ENCODE measurements at places on chromosomes 3 and 15.

DNA sequence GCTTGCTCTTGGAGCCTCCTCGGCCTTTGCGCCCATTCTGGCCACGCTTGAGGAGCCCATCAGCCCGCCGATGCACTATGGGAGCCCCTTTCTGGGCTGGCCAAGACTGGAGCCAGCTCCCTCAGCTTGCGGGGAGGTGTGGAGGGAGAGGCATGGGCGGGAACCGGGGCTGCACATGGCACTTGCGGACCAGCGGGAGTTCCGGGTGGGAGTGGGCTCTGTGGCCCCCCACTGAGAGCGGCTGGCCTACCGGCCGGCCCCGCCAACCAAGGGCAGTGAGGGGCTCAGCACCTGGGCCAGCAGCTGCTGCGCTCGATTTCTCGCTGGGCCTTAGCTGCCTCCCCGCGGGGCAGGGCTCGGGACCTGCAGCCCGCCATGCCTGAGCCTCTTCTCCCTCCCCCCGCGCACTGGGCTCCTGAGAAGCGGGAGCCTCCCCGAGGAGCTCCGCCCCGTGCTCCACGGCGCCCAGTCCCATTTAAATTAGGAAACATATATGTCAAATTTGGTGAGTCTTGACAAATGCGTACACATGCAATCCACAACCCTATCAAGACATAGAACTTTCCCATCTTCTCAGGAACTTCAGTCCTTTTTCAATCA, 97.6 kb upstream of the CNTN3 start:
- DNase-seq = no peak

- no peak for DNase-seq
Observed at GRCh38 chr15:63576441-63576840, 20.7 kb upstream of the FBXL22 start.

- DNase-seq = no peak
Observed at GRCh38 chr3:16741103-16741758, 136.0 kb upstream of the DAZL start.

DNA sequence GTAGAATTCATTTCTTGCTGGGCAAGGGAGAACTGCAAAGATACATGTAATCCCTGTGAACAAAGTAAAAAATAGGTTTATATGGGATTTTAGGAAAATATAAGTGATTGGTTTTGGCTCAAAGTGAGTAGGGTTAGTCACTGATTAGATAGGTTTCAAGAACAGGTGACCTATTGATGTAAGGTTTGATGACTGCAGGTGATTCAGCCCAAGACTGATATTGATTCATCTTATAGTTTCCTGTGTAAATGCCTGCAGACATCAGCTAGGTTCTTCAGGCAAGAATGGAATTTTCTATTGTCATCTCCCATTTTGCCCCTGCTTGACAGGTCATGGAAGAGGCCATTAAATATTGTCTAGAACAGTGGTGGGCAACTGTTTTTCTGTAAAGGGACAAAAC, 23.9 kb upstream of the ARID3B start:
- DNase-seq = no peak

DNA sequence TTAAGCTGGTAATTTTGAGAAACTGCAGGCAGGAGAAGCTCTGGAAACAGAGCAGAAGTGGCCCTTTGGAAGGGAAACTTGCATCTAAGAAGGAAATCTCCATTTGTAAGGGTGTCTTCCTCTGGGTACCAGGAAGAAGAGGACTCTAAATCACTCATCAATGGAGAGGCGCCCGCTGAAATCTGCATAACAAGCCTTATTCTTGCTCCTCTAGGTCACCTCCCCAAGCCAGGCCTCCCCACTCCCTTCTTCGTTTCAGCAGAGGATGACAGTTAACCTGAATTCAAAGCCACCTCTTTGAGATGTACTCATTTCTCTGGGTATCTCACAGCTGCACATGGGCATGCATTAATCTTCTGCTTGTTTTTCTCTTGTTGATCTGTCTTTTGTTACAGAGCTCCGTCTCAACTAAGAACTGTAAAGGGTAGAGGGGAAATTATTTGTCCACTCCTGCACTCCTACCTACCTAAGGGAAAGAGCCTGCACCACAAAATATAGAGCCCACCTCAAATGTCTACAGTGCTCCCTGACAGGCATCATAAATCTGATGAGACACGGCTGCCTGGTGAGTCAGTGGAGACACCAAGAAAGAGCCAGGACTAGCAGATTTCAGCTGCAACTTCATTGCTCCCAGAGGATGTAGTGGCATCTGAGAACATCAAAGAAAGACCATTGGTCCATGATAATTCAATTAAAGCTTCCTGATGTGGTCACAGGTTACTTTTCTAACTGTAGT, 51.5 kb downstream of the GABRB3 start:
- no peak for DNase-seq

DNA sequence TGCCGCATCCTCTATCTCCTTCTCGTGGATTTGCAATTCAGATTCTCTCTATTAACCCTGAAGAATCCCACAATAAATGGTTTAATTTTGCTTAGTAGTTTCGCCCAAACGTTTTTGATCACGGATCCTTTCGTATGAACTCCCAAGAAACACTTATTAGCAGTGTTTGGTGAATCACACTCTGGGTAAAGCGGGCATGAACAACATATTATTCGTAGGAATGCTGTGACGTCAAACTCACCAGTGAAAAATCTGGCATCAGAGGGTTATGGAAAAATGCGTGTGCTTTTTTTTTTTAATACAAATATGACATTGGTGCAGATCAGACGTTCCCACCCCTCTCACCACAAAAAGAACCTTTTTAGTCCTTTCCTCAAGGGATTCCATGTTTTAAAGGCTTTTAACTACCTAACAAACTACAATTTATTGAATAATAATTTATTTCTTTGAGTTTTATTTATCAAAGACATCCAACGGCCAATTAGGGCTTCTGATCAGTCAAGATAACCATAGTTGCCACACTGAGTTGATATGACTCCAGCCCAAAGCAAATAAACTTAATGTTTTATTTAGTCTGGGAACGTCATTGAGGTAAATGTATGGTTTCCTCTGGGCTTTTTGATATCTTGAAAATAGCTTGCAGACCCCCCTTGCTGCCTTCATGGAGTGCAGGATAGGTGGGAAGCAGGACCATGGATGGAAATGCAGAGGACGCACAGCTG, 45.5 kb upstream of the CGNL1 start:
- DNase-seq = no peak

DNA sequence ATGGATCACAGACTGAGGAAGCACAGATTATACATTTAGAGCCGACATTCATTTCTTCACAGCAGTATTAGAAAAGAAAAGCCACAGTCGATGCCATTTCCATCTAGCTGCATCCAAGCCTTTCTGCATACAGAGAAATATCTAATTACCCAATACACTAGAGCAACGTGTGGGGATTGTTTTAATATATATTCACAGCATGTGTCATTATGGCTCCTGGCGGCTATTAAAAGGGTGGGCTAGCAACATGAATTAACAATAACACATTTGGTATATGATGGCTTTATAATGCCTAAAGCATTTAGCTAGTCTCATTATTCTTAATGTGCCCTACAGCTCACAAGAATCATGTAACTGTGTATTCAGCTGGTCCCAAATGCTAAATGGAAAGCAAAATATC, 1030.5 kb downstream of the FHIT start:
- DNase-seq = no peak

GRCh38 chr3:116096631-116097030, 348.7 kb downstream of the LSAMP start:
- no peak for DNase-seq

GRCh38 chr3:167198949-167199600, 181.0 kb downstream of the ZBBX start:
- no peak for DNase-seq

DNA sequence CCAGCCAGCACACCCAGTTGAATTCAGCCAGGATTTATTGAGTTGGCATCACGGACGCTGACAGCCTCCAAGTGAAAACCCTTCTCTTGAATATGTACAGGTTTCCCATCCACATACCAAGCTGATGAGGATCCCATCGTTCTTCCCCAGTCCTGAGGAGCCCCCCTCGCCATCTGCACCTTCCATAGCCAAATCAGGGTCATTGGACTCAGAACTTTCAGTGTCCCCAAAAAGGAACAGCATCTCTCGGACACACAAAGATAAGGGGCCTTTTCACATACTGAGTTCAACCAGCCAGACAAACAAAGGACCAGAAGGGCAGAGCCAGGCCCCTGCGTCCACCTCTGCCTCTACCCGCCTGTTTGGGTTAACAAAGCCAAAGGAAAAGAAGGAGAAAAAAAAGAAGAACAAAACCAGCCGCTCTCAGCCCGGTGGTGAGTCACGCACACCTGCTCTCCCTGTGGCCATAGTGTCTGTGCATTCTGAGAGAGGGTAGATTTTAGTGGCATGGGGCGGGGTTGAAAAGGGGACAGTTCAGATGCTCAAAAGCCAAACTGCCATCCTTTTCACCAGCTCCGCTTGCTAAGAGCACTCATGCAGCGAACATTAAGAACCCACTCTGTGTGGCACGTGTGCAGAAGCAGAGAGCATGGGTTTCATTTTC, 51.2 kb downstream of the KLHL25 start:
- no peak for DNase-seq

DNA sequence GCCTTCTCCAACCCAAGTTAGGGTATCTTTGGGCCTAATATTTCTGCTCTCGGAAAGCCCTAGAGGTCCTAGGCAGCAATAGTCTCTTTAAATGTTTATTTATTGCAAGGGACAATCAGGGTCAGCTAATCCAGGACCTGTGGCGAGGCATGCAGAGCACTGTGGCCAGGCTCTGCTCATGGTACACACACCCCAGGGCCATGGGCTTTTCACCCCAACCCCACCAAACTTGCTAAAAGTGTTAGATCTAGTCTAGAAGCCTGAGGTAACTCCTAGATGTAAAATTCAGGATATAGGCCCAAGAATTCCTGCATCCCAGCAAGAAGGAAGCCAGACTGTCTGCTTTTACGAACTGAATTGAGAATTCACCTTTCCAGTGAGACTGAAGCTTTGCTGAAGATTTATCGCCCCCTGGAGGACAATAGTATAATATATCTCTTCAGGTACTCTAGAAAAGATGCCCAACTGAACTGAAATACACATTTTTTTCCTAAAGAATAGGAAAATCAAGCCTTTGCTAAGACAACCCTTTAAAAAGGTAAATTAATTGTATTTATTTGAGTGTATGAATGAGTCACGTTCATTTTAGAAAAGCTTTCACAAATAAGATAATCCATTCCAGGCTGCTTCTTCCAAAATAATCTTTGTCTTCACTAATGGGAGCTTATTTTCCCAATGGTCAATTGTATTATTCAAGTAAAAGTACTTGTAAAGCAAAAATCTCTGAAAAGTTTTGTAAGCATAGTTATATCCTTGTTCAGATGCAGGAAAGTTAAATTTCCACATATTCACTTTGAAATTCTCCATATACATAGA, 89.8 kb downstream of the LRRC3B start:
- DNase-seq = no peak

DNA sequence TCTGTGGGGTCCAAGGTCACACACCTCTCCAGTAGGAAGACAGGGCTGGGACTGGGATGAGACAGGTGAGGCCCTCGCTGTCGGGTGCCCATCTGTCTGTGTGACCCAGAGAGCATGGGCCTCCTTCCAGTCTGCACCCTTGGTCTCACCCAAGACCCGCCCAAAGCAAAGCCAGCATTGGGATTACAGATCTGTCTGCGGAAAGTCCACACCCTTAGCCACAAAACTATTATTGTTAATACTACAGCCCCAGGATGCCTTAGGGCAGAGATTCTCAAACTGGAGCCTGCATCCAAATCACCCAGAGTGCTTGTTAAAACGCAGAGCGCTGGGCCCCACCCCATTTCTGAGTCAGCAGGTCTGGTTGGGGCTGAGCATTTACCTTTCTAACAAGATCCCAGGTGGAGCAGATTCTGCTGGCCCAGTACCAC, 58.5 kb upstream of the ZNF148 start:
- no peak for DNase-seq

DNA sequence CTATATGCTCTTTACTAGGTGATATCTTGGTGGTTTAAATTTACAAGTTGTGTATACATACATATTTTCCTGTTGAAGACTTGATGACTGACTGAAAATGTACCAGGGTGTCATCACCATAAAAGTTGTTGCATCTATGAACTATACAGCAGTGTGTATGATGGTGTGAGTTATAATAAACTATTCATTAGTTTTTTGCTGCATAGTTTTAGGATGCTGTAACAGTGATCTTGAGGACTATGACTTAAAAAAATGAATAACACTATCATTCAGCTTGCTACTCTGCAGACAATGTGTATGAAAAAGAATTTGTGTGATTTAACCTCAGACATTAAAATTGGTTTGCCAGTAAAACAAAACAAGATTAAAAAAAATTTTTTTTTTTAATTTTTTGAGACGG, 49.0 kb downstream of the UBE2E2 start:
- no peak for DNase-seq

- no peak for DNase-seq
Observed at GRCh38 chr15:34655326-34655725, 71.9 kb upstream of the GOLGA8B start.

DNA sequence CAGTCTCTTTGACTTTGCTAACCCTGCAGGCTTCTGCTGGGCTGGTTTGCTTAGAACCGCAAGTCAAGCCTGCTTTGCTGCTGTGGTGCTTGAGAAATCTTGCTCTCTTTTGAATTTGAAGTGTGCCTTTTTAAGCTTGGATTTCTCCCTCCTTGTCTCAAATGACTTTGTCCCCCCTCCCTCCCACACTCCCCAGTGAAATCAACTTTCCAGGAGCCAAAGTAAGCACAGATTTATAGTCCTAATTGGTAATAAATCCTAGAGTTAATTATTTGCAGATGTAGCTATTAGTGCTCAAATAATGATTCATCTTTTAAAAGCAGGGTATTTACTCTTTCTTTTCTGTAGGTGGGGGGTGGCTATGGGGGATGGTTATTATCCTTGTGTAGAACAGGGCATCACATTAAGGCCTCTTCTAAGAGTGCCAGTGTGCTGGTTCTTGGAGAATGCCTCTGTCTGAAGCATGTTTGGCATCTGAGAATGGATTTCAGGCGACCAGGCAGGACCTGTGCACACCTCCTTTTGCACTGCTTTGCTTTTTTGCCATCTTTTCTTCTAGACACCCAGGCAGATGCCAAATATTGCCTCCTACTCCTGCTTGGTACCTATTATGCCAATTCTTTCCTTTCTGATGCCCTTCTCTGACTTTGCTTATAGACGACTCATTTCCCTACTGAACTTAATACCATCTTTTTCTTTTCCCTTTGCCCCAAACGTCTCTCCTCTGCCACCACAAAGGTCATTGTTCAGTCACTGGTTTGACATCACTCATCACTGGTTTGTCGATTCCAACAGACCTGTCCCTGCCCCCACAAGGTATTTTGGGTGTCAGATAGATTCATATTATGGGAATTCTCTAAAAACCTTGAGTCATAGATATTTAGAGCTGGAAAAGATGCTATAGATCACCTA, 50.7 kb downstream of the CLDN11 start:
- DNase-seq = no peak

DNA sequence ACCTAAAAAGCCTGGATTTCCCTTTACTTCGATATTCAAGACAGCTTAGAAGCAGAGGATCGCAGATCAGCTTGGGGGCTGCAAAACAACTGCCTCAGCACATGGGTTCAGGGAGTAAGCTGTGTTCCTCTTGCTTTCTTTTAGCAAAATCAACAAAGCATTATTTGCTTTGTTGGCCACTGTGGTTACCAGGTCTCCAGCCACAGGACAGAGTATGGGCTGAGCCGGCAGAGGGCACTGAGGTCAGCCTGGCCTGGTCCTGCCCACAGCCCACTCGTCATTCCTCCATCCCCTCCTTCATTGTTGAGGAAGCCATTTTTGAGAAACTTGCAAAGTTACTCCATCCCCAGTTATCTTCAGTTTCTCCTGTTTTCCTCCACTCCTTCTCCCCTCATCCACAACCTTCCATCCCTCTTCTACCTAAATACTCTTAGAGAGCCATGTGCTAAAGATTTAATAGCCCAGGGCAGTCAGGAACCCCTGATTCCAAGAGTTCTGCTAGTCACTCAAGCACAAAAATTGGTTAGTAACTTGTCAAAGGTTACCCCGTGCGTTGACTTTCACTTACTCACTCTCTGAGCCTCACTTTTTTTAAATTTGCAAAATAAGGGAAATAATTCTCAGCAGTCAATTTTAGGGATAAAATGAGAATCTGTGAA, 60.0 kb upstream of the HES1 start:
- no peak for DNase-seq
